ENCODE measurements at places on chromosomes 13 and 19.

- no peak for DNase-seq
Observed at GRCh38 chr13:63297163-63297562, 1881.5 kb upstream of the PCDH20 start.

DNA sequence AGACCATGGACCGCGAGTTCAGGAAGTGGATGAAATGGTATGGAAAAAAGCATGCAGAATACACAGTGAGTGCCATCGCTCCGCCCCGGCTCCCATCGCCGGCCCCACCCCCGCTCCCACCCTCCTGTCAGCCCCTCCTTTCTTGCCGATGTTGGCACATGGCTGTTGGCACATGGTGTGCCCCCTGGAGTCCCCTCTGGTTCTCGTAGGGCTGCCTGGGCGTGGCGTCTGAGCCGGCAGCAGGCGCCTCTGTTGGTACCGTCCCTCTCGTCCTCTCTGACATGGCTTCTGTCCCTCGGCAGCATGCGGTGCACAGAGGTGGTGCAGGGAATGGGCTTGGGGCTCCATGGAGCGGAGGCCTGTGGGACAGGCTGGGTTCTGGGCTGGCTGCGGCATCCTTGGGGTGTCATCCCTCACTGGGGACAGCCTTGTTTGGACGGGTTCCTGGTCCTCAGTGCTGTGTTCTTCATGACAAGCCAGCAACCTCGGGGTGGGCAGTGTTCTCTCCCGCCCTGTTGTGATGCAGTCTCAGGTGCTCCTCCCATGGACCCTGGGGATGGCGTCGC is 30.9 kb downstream of the DOT1L start:
- no peak for DNase-seq

GRCh38 chr13:61277088-61277487 is 138.6 kb downstream of the PCDH20 start:
- no peak for DNase-seq

- no peak for DNase-seq
Observed at GRCh38 chr13:27425158-27425917, 919 bp downstream of the GTF3A start.

DNA sequence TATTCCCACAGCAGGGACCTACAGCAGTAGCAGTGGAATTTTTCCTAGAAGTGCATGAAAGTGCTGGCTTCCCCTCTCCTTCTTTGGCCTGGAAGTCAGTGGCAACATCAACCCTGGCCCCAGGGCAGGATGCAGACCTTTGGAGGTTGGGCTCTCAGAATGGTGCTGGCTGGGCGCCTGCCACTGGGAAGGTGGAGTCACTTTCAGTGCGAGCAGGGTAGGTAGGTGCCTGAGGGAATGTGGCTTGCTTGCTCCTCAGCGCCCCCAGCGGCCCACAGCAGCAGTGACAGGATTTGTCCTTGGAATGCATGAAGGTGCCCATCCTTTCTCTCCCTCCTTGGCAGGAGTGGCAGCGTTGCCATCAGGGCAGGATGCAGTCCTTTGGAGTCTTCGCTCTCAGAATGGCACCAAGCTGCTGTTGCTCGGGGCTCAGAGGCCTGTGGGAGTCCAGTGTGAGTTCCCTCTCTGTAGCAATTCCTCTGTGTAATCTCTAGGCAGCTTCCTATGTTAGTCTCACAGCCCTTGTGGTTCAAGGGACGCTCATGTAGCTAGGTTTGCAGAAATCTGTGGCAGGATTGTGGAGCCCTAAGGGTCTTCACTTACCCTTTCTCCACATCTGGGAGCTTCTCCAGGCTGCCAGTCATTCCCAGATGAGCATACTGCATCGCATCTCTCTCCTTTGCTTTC is 354.4 kb upstream of the DACH1 start:
- no peak for DNase-seq

DNA sequence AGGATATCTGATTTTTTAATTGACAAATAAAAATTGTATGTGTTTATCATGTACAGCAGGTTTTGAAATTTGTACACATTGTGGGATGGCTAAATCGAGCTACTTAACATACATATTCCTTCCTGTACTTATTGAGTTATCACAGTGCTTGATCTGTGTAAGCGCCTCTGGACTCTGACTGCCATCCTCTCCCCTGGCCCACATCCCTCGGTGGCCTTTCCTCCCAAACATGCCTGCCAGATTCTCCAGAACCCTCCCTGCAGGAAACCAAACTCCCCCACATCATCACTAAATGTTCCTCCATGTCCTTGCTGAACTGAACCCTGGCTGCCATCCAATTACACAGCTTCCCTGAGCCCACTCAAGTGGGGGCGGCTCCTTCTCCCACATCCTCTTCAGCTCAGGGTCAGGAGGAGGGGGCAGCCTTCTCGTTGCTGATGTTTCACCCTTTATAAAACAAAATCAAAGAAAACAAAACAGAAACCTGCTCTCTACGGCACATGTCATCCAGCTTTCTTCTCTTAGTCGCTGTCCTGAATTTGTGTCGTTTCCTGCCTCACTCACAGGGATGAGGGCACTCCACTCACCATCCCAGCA is 97.1 kb upstream of the SPATA13 start:
- DNase-seq = no peak
